Stimulated activated CD8-positive, alpha-beta memory T cell treated with anti-CD3 and anti-CD28 coated beads, Interleukin-15, amount 100 ng/mL, for 4 hours (primary cell): ENCODE measurements at places on chromosomes 6 and 20.
A peak's percentile ranks its signal among the peaks of the same experiment; 100 is the strongest.

GRCh38 chr20:14245368-14245970 lies 91.9 kb downstream of the FLRT3 start:
- DNase-seq = no peak

DNA sequence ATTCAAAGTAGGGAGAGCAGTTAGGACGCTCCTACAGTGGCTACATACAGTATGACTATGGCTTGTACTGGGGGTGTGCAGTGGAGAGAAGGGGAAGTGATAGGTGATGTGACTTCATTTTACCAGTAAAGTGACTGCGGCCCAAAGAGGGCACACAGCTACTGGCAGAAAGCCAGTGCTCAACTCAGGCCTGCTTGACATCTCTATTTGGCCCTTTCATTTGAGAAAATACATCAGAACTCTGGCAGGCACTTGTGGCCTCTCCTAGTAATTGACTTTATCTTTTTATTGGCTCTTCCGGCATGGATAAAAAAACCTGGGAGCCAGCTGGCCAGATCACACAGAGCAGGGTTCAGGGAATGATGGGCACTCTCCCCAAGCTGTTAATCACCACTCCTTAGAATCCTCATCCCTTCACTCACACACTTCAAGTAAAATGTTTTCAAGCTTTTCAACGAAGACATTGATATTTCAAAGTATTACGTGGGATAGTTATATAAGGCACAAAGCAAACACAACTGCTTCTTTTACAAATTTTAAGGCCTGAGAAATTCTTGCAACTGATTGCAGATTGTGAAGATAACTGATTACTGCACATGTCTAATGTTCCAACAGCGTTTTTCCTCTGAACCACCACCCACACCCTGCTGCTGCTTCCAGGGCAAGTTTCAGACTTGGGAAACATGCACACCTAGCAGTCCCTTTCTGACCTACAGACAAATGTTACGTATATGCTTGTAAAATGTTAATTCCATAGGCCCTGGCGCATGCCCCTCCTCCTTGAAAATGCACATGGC lies 73.5 kb downstream of the TNFRSF21 start:
- no peak for DNase-seq

DNA sequence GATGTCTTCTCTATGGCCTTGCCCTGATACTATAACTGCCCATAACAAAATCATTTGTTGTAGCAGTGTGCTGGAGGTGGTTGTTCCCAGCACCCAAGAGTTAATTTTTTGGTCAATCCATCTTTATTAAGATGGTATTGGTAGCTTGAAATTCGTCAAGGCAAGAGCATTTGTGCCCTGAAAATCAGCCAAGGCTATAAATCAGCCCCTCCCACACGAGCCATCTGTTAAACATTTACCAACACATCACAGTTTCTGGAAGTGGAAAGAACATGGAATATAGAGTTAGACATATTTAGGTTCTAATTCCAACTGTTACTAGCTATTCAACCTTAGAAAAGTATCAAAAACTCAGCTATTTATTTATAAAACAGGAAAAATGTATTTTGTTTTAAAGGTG lies 888.4 kb upstream of the GJE1 start:
- DNase-seq = no peak

DNA sequence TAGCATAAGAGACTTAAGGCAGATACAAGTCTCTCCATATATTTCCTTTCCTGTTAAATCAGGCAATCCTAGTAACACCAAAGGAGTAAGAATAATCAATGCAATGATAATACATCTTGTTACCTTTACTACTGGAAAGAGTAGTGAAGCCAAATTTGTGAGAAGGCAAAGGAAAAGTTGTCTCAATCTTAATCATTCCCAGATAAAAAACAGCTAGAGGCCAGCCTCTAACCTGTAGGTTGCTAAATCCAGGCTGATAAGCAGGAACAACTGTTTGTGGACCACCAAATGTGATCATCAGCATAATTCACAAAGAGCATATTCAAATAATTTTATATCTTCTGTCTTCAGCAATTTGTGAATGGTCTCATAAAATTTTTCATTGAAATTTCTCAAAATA lies 189.2 kb upstream of the ADGRB3 start:
- no peak for DNase-seq

DNA sequence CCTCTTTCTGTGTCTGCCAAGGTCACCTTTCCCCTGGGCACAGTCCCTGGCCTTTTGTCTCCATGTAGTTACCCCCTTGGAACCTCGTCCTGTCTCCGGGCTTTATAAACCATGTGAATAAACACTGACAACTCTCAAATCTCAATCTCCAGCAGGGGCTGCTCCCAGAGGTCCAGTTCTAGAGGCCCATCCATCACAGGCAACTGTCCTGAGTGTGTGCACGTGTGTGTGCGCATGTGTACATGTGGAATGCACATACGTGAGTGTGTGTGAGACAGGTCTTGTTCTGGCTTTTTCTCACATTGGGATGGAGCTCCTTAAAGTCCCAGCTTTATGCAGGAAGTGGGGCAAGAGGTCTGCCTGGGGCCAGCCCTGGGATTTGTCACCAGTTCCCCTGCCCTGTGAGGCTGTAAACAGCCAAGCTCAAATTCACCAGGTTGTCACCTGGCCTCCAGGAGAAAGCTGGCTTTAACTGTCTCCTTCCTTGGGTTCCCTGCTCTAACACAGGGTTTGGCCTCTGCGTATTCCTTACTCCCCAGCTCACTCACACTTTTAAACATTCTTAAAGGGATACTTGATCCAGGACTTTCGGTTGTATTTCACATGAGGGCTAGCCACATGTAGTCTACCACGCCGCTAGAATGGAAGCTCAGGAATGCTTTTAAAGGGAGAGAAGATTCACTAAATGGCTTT lies 42.7 kb downstream of the RAMACL start:
- no peak for DNase-seq

GRCh38 chr6:548091-548490 lies 108.8 kb downstream of the HUS1B start:
- DNase-seq = no peak

DNA sequence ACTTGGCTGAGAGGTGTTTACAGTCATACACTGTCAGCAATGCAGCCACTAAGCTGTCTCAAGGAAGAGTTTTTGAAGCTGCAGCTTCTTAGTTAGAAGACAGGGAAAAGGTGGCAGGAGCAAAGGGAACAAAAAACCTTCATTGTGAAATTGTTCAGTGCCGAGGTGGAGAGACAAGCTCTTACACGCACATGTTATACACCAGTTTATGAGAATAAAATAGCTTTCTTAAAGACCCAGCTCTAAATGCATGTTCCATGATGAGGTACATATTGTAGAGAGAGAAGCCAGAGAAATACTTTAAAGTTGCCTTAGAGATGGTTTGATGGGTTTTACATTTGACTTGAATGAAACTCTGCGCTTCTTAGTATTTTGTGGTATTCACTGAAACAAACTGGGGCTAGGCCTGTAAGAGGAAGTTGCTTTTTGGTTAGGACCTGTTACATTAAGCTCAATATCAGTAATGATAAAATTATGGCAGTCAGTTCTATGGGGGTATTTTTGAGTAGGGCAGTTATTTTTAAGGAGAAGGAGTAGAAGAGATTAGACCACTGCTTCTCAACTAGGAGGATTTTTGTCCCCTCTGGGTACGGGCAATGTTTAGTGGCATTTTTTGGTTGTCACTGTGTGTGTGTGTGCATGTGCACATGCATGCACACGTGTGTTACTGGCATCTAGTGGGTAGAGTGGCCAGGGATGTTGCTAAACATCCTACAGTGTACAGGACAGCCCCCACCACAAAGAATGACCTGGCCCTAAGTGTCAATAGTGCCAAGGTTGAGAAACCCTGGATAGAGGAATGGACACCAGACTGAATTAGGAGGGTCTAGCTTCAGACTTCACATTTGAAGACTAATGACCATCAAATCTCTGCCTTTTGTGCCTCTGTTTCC lies 9.8 kb downstream of the NEDD9 start:
- no peak for DNase-seq

DNA sequence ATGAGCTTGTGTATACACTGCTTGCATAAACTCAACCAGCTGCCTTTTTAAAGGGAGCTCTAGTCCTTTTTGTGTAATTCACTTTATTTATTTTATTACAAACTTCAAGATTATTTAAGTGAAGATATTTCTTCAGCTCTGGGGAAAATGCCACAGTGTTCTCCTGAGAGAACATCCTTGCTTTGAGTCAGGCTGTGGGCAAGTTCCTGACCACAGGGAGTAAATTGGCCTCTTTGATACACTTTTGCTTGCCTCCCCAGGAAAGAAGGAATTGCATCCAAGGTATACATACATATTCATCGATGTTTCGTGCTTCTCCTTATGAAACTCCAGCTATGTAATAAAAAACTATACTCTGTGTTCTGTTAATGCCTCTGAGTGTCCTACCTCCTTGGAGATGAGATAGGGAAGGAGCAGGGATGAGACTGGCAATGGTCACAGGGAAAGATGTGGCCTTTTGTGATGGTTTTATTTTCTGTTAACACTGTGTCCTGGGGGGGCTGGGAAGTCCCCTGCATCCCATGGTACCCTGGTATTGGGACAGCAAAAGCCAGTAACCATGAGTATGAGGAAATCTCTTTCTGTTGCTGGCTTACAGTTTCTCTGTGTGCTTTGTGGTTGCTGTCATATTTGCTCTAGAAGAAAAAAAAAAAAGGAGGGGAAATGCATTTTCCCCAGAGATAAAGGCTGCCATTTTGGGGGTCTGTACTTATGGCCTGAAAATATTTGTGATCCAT lies 15.3 kb downstream of the TNFAIP3 start:
- no peak for DNase-seq

DNA sequence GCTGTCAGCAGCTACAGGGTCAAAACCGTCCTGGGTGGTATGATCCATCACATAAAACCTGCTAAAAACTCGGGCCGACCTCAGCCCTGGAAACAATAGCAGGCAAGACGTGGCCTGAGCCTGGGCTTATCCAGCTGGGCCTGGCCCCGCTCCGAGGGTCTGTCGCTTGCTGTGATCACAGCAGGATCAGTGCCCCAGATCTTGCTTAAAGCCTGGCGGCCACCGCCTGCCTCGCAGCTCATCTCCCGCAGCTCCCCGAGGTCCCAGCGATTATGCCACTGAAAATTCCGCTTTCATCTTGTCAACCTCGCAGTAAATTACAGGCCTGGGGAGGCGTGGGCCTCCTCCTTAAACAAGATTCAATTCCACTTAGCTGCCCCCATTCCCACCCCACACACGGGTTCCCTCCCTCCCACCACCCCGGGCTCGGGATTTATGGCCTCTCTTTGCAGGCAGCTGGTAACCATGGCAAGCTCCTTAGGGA lies 40.1 kb downstream of the CDH22 start:
- DNase-seq = no peak

DNA sequence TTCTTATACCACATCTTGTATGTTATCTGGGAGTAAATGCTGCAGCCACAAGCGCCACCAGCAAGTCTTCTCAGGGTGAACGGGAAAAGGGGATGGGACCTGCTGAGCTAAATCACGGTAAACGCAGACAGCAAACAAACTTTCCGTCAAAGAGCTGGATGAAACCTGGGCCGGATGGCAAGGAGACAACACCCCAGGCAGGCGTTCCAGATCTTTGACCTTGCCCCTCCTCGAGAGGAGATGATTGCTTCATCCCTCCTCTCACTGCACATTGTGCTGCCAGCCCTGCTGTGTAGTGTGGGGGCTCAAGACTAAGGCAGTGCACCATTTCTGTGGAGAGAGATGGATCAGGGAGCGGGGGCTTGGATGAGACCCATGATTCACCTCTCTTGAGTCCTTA lies 9.8 kb downstream of the RAET1E start:
- DNase-seq = no peak

- DNase-seq = peak; percentile 32
Measured at GRCh38 chr6:109690373-109690736, 647 bp downstream of the AK9 start.

DNA sequence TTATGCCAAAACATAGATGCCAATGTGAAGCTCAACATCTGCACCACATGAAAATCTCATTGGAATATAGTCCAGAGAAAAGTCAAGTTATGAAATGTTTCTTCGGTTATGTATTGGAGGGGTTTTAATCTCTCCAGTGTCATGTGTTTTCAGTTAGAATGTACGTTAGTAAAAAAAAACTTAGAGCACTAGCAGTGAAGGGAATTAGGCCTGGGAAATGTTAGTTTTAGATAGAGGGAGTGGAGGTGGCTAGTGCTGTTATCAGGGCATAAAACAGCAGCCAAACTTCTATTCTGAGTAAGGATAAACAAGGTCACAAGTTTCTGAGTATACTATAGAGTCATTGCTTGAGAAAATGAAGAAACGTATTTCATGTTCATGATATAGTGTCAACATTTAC lies 42.9 kb downstream of the HDGFL1 start:
- DNase-seq = no peak

GRCh38 chr6:148250975-148251685 lies 91.5 kb upstream of the SASH1 start:
- DNase-seq = no peak

- no peak for DNase-seq
Measured at GRCh38 chr6:43029120-43029519, 7.7 kb downstream of the RRP36 start.

GRCh38 chr6:2659882-2660281 lies 90.8 kb downstream of the MYLK4 start:
- no peak for DNase-seq

DNA sequence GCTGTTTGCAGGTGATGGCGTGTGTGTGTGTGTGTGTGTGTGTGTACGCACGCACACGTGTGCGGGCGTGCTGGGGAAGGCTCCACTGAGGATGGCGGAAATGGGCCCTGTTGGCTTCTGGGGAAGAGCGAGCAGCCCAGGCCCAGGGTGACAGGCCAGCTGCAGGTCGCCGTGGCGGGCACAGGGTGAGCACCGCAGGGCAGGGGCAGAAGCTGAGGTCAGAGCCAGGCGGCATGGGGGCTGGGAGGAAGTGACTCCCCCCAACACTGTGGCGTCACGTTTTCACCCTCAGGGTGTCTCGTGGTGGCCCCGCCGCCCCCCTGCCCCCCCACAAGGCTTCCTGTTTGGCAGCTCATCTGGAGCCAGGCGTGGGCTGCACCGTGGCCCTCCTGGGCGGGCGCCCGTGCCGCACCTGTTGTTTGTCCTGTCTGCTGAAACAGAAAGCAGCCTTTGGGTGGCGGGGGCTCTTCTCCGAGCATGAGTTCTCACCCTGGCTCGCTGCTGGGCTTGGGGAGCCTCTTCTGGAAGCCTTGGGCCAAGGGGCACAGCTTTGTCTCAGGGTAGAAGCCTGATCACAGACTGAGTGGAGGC lies 7.1 kb downstream of the RBM38 start:
- DNase-seq = peak; percentile 85

DNA sequence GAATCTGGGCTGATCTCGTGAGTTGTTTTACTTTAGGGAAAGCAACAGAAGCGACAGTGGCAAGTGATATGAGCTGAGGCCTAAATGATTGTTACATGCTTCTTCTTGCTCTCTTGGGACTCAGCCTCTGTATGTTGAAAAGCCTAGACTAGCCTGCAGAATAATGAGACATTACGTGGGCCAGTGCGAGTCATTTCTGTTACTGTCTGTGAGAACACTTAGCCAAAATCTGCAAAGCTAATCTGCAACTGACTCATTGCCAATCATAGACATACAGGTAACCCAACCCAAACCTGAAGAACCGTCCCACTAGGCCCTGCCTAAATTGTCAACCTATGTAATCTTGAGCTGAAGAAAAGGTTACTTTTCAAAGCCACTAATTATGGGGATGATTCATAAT lies 77.4 kb upstream of the F13A1 start:
- DNase-seq = no peak

- no peak for DNase-seq
Measured at GRCh38 chr6:111957623-111958315, 84.5 kb upstream of the FYN start.

- DNase-seq = no peak
Measured at GRCh38 chr6:31676322-31676903, 4.5 kb downstream of the LY6G5C start.
